ENCODE measurements at places on chromosomes 2 and 18. TPM values are rescaled to one million over a fixed set of nuclear protein-coding genes. Genes with fewer than 3 reads are reported as not detected.

The SP5 gene
- not detected for total RNA-seq

The SAG gene
- total RNA-seq, result 0.69 TPM

The POTEC gene
- not detected for total RNA-seq

The LIPG gene
- 0.18 TPM for total RNA-seq

The PLEKHA3 gene
- total RNA-seq, result 15.3 TPM

The HNMT gene
- total RNA-seq, result not detected

The ZNF396 gene
- total RNA-seq, result 0.45 TPM

The ACVR1C gene
- not detected for total RNA-seq

The BBS5 gene
- 1.8 TPM for total RNA-seq

The PRPF40A gene
- 145 TPM for total RNA-seq

The FZD7 gene
- 2.4 TPM for total RNA-seq

The HNRNPA3 gene
- total RNA-seq, result 267 TPM
